ENCODE measurements at places on chromosomes 16 and 17. TPM values are rescaled to one million over a fixed set of nuclear protein-coding genes. Genes with fewer than 3 reads are reported as not detected.

DNA sequence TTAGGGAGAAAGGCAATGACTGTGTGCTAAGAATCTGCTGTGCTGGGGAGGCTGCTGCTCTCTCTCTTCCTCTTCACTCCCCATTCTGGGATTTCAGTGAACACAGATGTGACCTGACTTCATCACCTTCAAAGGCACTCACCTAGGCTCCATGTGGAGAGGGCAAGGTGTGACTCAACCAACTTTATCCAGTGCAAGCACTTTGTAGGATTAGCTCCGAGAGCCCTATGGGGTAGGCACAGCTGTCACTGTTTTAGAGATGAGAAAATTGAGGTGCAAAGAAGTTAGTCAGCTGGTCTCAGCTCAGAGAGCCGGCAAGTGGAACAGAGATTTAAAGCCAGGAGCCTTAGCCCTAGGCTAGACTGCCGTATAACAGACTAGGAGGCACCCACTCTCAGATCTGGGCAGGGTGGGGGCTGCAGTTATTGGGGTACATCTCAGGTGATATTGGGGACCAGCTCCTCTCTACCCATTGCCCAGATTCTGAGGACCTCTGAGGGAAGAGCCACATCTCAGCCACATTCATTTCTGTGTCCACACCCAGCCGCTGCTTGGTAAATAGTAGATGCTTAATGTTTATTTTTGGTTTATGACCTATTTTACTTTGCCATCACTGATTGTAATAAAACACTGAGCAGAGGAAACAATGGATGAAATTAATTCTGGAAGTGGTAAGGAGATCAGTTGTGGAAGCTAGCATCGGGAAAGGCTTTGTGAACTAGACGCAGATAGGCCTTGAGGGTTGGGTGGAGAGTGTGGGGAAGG lies 138.8 kb downstream of the CCDC182 start:
- no peak for ATAC-seq

DNA sequence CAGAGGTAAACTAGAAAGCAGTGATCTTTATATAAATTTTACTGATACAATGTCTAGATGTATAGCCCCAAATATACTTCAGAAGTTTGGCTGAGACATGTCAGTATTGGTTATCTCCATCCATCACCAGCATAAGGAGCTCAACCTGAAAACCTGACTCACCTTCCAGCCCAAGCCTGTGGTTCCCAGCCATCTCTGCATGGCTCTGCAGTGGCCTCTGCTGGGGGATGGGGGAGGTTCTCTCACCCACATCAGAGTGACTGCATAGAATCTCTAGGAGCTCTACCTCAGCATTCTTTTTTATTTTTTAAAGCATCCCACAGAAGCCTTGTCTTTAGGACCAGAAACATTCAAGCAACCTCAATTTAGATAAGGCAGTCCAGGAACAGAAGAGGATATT lies 27.3 kb downstream of the USP7 start:
- ATAC-seq, result peak; percentile 53

- ATAC-seq, result no peak
Observed at GRCh38 chr16:16029431-16030011, 80.1 kb downstream of the ABCC1 start.

DNA sequence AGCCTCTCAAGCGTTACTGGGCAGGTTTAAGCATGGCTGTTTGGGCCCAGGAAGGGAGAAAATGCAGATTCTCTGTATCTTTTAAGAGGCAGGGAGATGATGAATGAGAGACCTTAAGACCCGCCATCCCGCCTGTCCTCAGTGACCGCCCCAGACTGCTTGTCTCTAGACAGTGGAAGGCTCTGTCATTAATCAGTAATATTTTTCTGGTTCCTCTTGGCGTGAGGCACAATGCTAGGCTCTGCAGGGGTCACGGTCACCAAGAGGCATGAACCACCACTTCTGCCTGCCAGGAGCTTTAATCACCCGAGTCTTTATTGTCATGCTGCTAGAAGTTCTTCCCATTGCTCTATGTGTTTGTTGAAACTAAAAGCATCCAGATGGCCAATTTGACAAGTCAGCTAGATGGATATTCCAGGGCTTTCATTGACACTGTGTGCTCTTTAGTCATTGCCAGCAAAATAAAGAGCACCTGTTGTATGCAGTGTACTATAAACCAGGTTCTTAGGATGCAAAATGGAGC lies 3.2 kb downstream of the SLC6A2 start:
- no peak for ATAC-seq

DNA sequence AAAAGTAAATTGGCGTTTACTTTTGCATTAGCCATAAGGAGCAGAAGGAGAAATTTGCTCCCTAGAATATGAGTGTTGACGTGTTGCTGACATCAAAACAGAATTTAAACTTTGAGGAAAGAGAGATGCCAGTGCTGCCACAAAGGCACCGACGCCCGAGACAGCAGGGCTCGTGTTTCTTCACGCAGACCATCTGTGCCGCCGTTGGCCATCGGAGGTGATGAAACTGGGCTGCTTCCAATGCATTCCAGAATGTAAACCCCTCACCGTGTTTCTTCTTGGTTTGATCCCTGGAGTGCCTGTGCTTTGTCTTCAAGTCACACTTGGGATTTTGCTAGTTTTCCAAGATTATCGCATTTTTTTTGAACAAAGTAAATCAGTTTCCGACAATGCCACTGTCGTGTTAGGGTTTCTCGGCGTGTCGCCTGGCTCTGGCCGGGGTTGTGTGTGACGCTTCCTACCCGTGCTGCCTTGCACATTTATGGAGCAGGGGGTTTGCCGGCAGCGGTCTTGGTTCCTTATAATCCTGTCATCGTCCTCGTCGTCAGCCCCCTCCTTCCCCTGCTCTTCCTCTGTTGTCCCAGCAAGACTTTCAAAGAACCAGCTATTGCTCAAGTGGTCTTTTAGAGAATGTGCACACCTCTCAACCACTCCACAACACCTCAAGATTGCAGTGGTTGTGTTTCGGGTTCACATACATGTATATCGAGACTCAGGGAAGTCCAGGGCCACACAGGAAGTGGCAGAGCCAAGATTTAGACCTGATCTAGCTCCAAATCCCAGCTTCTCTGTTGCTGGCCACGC lies 103.9 kb downstream of the METRNL start:
- no peak for ATAC-seq

DNA sequence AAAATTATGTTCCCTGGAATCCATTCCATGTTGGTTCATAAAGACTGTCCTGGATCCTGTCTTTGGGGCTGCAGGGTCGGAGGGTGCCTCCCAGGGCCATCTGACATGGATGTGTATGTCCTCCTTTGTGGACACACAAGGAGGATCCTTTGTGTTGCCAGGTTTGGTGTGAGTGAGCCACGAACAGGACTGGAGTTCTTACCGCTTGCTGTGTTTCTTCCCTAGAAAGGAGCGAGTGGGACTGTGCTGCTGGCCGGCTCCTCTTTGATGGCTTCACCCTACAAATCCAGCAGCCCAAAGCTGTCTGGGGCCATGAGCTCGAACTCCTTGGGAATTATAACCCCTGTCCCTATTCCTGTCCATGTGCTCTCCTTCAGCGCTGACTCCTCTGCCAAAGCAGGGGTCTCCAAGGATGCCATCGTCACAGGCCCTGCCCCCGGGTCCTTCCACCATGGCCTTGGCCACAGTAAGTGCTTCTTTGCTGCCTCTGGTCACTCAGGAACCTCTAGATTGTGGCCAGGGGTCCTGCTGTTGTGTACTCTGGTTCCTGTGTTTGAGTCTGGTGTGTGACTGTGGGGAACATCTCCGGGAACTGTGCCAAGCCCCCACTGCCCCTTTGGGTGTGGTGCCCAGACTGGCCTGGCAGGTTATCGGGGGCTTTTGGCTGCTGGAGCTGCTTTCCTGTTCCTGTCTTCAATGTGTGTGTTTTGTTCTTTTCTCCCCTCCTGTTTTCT lies 29.5 kb downstream of the UBN1 start:
- no peak for ATAC-seq

DNA sequence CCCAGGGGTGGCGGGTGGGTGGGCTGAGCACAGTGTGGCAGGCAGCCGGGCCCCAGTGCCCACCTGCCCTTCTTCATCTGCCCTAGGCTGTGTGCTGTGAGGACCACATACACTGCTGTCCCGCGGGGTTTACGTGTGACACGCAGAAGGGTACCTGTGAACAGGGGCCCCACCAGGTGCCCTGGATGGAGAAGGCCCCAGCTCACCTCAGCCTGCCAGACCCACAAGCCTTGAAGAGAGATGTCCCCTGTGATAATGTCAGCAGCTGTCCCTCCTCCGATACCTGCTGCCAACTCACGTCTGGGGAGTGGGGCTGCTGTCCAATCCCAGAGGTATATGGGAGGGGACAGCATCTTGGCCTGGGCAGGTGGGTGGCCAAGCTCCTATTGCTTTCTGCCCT lies 6.4 kb downstream of the GRN start:
- no peak for ATAC-seq

- ATAC-seq, result no peak
Observed at GRCh38 chr17:4715063-4715744, 4.8 kb downstream of the ARRB2 start.

DNA sequence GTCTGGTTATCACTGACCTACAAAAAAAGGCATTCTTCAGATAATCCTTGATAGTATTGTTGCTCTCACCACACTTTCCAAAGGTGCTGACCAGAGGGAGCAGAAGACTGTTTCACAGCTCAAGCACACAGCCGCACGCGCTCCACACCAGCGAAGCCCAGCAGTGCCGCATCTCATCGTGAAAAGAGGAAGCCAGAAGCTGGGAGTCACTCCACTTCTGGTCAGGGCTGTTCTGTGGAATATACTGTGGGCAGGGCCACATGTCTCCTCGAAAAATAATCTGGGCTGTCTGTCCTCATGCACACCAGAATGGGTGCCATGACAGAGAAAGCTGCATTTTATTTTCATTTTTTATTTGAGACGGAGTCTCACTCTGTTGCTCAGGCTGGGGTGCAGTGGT lies 7.3 kb upstream of the PRSS36 start:
- no peak for ATAC-seq

The CLEC18A gene
- 1.9 TPM for total RNA-seq

GRCh38 chr16:72569677-72570076 lies 397.7 kb upstream of the PMFBP1 start:
- no peak for ATAC-seq

- ATAC-seq, result no peak
Observed at GRCh38 chr16:54934481-54935265, 4.0 kb downstream of the IRX5 start.

DNA sequence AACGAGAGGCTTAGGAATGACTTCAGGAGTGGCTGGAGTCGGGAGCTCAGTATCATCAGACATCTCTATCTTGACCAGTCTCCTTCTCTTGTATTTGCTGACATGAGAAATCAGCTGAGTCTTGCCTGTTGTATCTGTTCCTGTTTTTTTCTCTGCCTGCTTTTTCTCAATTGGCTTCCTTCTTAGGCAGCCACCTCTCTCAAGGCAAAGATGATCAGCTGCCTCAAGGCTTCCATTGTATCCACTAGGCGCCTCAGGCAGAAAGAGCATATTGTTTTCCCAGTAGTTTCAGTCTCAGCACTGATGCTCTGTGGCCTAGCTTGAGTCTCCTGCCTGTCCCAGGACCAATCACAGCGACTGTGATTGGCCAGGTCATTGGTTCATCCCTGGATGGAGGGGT lies 306.2 kb downstream of the CPPED1 start:
- no peak for ATAC-seq

The KRT39 gene
- total RNA-seq, result not detected

DNA sequence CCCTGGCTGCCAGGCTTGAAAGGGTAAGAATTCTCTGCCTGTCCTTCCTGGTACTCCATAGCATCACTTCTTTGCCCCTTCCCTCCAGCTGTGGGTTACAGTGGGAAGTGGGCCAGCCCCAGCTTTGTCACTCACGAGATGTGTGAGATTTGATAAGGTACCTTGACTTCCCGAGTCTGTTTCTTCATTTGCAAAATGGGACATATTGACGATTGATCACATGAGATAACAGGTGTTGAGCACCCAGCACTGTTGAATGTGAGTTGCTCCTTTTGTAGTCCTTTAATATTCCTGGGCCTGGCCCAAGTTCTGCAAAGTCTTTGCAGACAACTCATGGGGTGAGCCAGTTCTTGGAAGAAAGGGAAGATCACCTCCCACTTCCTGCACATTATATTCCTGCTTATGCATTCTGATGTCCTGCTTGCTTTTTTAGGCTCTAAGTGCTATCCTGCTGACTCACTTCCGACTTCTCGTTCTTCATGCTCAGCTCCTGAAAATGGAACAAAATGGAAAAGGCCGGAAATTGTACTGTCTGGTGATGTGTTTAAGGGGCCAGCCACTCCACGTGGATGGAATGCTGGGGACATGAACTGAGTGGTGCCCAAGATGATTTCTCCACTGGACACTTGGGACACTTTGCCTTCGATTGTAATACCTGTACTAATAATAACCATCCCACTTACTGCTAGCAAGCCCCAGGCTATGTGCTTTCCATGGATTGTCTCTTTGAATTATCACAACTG lies 8.3 kb upstream of the NLK start:
- ATAC-seq, result no peak

DNA sequence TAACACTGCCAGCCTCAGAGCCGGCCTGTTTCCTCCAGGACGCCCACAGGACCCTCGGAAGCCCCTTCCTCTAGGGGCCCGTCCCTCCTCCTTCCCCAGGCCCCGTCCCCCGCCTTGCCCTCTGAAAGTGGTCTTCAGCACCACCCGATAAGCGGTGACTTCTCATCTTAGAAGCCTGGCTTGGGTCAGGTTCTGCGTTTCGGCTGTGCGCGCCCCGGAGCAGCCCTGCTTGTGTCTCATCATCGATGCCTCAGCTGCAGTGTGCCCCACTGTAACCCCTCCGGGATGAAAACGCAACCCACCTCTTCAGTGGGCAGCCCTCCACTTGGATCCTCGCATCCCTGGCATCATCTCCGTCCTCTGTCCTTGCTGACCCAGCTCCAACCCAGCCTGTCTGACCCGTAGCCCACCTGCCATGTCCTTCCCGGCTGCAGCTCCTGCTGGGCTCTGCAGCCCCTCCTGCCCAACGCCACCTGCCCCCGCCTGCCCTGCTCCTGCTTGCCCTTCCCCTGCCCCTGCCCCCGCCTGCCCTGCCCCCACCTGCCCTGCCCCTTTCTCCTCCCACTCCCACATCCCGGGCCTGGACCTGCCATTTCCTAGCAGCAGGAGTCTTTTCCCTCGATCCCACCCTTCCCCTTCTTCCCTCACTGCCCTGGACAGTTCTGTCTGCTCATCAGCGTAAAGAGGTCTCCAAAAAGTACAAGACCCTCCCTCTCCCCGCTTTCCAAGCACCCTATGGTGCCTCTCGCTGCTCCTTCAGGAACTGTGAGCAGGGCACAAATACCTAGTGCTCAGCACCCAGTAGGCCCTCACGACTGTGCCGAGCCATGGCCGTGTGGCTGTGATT lies 112.5 kb upstream of the CHMP6 start:
- ATAC-seq, result no peak

Measured in gastroesophageal sphincter (tissue), 4 donors.